Iris pigment epithelial cell (primary cell): ENCODE measurements at places on chromosomes 7 and 10.

DNA sequence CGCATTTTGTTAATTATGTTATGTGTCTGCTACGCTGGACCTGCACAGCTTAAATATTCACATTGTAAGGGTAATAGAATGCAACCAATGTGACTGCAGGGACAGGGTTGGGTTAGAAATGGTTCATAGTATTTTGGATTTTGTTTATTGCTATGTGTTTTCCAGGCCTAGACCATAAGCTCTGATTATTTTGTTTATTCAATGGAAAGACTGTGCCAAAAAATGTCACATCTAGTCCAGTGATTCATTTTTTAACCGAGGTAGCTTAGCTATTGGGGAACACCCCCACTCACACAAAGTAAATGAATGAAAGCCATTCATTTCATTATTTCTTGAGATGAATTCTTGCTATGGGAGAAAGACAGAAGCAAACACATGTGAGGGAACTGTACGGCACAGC, 516.5 kb upstream of the ANKRD30A start:
- DNase-seq = peak; percentile 66

DNA sequence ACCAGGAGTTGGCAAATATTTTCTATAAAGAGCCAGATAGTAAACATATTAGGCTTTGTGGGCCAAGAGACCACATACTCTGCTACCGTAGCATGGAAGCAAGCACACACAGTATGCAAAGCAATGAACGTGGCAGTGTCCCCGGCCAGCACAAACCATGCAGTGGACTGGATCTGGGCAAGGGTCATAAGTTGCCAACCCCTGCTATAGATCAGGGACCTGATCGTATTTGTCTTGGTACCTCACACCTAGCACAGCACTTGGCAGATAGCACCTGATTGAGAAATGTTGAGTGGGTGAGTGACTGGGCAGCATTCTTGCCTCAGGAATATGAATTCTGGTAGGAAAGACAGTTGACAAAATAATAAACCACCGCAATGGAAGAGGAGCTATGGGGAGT, 331.9 kb downstream of the FGFR2 start:
- no peak for DNase-seq

DNA sequence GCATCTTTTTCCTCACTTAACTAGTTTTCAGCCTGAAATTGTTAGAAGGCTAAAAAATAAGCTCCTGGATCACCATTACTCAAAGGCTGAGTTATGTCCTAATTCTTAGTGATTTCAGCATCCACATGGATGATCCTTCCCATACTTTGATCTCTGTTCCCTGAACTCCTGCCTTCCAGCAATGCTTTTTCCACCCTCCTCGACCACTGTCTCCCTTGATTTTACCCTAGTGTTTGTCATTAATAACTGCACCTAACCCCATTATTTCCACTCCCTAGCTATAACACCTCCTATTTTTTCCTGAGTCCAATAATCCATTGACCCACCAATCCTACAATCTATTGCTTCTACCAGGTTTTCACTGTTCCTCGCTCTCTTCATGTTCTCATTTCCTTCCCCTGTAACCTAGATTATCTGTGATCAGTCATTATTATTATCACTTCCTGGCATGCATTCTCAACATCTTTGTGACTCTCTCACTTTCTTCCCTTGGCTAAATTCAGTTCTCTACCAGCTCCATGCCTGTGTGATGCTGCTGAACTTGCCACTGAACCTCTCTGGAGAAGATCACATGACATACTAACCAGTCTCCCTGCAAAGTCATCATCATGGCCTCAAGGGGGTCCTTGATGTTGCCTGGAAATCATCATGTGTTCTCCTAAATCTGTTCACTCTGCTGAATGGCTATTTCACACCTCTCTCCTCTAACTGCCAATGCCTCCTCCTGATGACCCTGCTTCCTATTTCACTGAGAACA, 6.5 kb upstream of the CALU start:
- DNase-seq = no peak

DNA sequence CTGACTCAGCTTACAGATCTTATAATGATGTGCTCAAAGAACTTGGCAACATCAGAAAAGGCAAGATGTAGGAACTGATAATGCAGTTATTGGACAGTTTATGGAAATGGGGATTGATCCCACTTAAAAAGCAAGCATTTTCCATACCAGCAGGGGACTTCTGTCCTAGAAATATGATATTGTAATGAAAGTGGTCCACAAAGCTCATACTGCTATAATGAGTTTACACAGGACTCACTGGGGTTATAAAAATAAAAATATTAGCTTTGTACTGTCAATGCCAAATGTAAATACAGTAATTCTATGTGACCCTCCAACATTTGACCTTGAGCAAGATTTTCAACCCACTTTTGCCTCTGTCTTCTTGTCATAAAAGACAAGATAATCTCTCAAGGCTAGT, 145.5 kb upstream of the SEM1 start:
- DNase-seq = no peak

- DNase-seq = no peak
Measured at GRCh38 chr7:139950881-139951525, 111.7 kb downstream of the PARP12 start.

GRCh38 chr7:111844904-111845671, 282.8 kb upstream of the IMMP2L start:
- no peak for DNase-seq

DNA sequence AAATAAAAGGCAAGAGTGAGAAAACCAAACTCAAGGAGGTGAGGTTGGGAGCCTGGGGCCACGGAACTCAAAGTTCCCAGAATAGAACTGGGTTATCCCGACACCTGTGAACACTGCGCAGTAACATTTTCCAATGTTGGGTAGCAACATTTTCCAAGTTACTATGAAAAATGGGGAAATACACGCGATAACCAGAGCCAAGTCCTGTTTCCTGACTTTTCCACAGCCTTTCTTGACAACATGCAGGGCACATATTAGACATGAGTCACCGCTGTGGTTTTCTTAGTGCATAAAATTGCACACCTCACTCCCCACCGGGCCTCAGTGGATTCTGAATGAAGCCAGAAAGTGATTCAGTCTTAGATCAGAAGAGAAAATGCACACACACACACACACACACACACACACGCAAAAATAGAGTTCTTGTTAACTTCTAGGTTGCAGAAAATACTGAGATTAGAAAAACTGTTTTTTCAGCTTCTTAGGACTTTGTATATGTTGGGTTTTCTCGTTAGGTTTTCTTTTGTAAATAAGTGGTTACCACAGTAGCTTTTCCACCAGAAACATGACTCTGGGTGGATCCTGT, 70.0 kb downstream of the CAMK1D start:
- DNase-seq = peak; percentile 91

GRCh38 chr7:113301983-113302382, 183.6 kb upstream of the SMIM30 start:
- no peak for DNase-seq

- DNase-seq = no peak
Measured at GRCh38 chr10:43026039-43026973, 50.6 kb upstream of the RET start.

DNA sequence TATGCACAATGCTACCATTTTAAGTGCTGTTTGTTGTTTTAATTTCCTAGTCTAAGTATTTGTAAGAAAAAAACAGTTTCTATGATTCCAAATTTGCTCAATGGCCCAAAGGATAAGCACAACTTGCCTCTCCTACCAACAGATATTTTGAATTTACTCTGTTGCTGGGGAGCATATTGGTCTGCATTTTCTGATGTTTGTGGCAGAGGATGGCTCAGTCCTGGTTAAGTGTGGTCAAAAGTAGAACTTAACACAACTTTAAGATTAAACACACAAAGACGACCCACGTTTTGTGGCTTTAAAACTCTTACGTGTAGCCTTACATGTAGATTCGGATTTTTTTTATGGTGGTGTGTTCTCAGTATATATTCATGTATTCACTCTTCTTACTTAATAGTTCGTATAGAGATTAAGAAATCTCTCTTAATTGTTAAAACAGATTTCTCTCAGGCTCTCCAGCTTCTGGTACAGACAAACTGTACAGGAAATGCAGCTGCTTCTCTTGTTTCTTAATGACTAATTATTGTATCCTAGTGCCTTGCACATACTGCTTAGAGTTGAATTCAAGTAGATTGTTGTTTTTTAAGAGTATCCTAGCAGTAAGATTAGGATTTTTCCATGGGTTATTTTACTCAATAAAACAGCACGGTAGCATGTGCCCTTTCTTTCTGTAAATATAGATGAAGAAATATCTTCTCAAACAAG, 86.2 kb downstream of the GPR85 start:
- no peak for DNase-seq

GRCh38 chr7:23687011-23687410, 7.0 kb downstream of the FAM221A start:
- peak; percentile 24 for DNase-seq

- DNase-seq = no peak
Measured at GRCh38 chr7:292826-293225, 2.9 kb downstream of the FOXL3 start.

GRCh38 chr10:49325916-49326783, 27.2 kb downstream of the C10orf71 start:
- DNase-seq = no peak

- no peak for DNase-seq
Measured at GRCh38 chr10:85612833-85613232, 753.8 kb downstream of the GRID1 start.

- no peak for DNase-seq
Measured at GRCh38 chr7:119984247-119984646, 288.7 kb upstream of the KCND2 start.

DNA sequence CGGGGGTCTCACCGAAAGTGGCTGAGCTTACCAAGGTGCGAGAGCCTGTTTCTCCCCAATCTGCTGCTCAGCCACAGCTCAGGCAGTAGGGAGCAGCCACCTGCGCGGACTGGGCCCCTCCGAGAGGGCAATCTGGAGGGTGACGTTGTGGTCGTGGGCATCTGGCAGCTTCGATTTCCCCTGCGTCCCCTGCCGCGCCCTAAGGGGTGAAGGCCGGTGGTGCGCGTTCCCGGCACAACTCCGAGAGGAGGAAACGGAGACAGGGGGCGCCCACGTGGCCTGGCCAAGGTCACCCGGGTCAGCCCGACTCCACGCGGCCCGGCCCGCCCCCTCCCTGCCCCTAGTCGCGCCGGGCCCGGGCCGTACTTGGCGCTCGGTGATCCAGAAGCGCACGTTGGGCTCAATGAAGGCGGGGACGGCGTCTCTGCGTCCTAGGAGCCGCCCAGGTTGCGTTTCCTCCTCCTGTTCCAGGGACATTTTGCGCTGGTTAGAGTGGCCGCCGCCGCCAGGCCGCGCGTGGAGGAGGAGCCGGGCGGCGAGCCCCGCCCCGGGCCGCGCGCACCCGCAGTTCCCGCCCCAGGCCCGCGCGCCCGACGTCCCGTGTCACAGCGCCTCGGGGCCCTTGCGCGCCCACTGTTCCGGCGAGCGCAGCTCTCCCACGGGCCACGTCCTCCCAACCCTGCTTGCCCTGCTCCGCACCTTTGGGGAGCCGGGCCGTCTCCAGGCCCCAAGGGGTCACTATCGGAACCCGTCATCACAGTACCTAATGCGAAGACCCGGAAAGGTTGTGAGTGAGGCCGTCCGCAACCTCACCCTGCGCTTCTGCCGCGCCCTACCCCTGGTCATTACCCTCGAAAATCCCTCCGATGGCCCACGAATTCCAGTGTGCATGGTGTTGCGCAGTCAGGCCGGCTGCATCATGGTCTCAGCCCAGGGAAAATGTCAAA, at the start of gene SFXN4:
Gene SFXN4 (minus strand): TSS at position 544 of the 947 bp plus-strand sequence. CDS start 67 bp downstream, at position 477.
- DNase-seq = peak; percentile 55

DNA sequence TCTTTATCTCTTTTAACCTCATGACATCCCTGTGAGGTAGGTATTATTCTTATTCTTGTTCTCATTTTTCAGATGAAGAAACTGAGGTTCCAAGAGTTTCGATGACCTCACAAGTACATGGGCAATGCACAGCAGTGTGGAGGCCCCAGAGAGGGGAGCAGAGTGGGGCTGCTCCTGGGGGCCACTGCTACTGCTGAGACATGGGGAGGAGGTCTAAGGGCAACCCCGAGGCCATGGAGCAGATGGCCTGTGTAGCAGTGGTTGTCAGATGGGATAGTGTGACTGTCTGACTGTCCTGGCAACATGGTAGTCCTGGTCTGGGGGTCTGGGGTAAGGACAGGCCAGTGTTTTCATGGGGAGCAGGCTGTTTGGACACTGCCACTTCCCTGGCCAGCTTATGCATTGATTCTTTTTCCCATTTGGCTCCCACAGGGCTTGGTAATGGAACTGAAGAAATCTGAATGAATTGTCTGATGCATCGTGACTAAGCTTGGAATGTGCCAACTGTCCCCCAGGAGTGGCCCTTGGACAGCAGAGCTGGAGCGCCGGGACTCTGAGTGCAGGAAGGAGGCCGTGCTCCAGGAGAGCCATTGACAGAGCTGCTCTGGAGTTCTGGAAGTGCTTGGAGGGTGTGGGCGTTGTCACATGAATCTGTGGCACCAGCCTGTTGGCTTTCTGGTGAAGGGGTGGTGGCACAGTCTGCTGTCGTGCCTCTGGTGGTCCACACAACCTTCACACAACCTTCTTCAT, 40.9 kb downstream of the ADRA2A start:
- no peak for DNase-seq

GRCh38 chr7:81527651-81528050, 242.2 kb downstream of the HGF start:
- no peak for DNase-seq

DNA sequence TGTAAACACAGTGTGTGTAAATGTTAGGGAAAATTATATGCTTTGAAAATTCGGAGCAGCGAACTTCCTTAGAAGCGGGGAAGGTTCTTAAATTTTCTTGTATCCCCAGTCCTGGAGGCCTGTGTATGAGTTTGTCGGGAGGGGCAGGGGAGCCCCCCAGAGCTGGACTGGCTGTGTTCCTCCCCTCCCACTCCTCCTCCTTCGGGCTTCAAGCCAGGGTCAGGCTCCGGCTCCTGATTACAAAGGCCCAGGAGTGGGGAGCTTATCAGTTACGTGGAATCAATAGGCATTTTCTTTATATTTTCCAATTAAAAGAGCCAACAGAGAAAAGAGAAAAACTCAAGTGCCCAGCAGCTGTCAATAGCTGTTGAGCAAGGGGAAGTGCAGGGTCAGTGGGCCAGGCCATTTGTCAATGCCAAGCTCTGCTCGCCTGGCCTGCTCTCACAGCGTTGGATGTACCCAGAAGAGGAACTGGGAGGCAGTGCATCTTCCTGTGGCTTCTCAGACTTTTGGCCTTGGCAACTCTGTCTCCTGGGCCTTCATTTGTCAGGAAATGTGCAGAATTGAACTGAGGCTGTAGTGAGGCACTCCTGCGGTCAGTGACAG, 156.9 kb upstream of the PCBD1 start:
- no peak for DNase-seq

DNA sequence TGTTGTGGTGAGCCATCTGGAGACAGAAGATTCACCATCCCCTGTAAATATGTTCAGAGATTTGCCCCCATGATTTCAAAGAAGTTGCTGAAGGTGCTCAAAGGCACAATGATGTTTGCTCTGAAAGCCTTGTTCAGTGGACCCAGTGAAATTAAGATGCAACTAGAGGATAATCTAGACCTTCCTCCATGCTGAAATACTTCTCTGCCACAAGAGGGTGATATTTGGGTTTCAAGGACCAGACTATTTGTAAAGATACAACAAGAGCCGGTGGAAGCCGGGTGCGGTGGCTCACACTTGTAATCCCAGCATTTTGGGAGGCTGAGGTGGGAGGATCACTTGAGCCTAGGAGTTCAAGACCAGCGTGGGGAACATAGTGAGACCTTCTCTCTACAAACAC, 13.5 kb upstream of the MSRB2 start:
- peak; percentile 28 for DNase-seq
